ENCODE measurements at places on chromosomes 2 and 18. TPM values are rescaled to one million over a fixed set of nuclear protein-coding genes. Genes with fewer than 3 reads are reported as not detected.

Gene SRSF7
- total RNA-seq, result 130 TPM

Gene CNDP1
- total RNA-seq, result 0.19 TPM

Gene MAB21L4
- 13.2 TPM for total RNA-seq

Gene G6PC2
- total RNA-seq, result not detected

Gene RNU2-63P
- 2.9 TPM for total RNA-seq

Gene CEP76
- total RNA-seq, result 10.1 TPM

Gene FBXO36
- total RNA-seq, result 1.6 TPM

Gene KCNJ13
- not detected for total RNA-seq

Gene POMC
- 0.29 TPM for total RNA-seq

Gene NT5C1B
- not detected for total RNA-seq

Gene IMPACT
- total RNA-seq, result 20.3 TPM

Gene MROH2A
- total RNA-seq, result 0.20 TPM

Gene PRSS56
- total RNA-seq, result not detected

Gene AFF3
- 56.6 TPM for total RNA-seq

Gene MMADHC
- total RNA-seq, result 99.0 TPM

Gene ADGRF3
- 0.13 TPM for total RNA-seq

Gene SRD5A2
- not detected for total RNA-seq

Gene ITGB6
- total RNA-seq, result 9.0 TPM

Gene ERMN
- 0.32 TPM for total RNA-seq

Gene STAT4
- 3.6 TPM for total RNA-seq

Gene NOTO
- not detected for total RNA-seq

Gene ESPNL
- total RNA-seq, result 0.23 TPM

Gene TLX2
- 0.17 TPM for total RNA-seq

Gene PAX8
- 4.8 TPM for total RNA-seq

Gene ABCG8
- 0.49 TPM for total RNA-seq

Gene MAPK4
- 0.43 TPM for total RNA-seq

Gene UGT1A1
- 4.0 TPM for total RNA-seq

Gene KLHL41
- 1.1 TPM for total RNA-seq

Gene COLEC11
- total RNA-seq, result 1.6 TPM

Gene MEP1B
- total RNA-seq, result 11.6 TPM

Gene TXNDC9
- total RNA-seq, result 21.5 TPM

Gene EHBP1
- total RNA-seq, result 26.9 TPM

Gene RBM45
- 18.3 TPM for total RNA-seq

Gene PPP1R1C
- 0.75 TPM for total RNA-seq

Gene FAM210A
- total RNA-seq, result 16.2 TPM

Gene STARD7
- total RNA-seq, result 122 TPM
